ENCODE measurements at places on chromosomes 11 and 22.

GRCh38 chr11:58774164-58774593 lies 42.4 kb upstream of the GLYAT start:
- no peak for DNase-seq

DNA sequence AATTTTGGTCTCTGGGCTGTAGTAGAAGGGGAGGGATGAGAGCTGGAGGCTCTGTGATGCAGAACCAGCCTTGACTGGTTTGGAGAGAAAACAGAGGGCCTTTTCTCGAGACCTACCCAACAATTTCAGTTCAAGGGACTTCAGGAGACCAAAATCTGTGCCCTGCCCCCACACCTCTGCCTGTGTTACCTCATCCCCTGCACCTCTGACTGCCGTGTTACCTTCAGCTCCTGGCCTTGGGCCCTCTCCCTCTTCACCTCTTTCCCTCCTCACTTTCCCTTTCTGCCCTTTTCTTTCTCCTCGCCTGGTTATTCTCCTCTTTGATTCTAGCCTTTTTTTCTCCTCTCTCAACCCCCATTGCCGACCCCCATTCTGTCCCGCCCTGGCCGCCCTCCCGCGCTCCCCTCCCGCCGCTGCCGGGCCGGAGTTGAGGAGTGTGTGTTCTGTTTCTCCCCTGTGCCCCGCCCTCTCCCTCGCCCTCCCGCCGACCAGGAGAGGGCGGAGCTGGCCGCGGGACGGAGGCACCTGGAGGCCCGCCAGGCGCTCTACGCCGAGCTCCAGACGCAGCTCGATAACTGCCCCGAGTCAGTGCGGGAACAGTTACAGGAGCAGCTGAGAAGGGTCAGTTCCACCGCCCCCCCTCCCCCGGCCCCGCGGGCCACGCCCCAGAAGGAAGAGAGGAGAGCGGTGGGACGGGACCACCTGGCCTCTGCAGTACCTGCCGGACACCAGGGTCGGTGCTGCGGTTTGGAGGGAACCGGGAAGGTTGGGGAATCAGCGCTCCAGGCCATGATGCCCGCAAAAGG lies 27.2 kb downstream of the PHLDB1 start:
- DNase-seq, result no peak

GRCh38 chr11:7657306-7658025 lies 15.8 kb downstream of the CYB5R2 start:
- no peak for DNase-seq

- DNase-seq, result no peak
Observed at GRCh38 chr11:124769806-124770774, 8.0 kb upstream of the ESAM start.

- DNase-seq, result no peak
Observed at GRCh38 chr11:67370351-67371076, 2.9 kb downstream of the CLCF1 start.

- DNase-seq, result no peak
Observed at GRCh38 chr11:18936002-18936673, 3.1 kb downstream of the MRGPRX1 start.

DNA sequence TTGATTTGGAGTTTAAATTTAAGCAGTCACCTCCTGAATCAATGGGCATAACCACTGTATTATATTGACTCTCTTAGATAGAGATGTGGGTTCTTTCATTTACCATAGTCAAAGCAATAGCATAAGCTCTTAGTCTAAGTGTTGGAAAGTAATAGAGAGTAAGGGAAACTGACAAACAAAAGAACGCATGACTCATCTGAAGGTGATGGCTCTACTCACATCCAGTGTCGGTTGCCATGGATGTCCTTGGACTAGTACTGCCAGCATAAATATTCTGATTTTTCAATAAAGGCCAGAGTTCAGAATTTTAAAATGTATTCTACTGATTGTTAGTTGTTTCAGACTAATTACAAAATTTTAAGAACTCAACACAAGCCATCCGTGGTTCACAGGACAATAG lies 444.9 kb upstream of the DDI1 start:
- DNase-seq, result no peak

- DNase-seq, result no peak
Observed at GRCh38 chr11:61118004-61118403, 15.7 kb downstream of the CD5 start.

DNA sequence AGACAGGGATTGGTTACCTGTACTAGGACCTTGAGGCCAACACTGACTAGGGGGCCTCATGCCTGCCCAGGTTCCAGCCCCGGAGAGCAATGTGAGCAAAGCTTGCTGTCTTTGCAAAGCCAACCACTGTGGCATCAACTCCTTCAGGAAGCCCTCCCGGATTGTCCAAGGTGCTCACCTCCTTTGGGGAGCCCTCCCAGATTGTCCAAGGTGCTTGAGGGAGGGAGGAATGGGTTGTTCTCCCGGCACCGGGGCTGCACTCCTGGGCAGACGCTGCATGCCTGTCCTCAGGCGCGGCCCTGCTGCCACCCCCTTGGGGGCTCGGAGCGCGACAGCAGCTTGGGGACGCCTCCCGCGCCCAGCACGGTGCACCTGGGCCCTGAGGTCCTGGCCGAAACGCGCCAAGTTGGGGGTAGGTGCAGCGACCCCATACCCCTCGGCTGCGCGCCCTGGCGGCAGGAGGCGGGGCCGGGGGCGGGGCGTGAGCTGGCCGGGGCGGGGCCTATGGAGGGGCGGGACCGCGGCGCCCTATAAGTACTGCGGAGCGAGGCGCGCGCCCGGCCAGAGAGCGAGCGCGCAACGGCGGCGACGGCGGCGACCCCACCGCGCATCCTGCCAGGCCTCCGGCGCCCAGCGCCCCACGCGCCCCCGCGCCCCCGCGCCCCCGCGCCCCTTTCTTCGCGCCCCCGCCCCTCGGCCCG lies at the start of gene CD81:
Gene CD81, plus strand, starts transcription at position 560 of the 701 bp plus-strand sequence. CDS start 240 bp downstream, outside the sequence.
- DNase-seq, result peak; percentile 67
